Glomerular endothelial cell (primary cell): ENCODE measurements at places on chromosomes 5 and 9. TPM values are rescaled to one million over a fixed set of nuclear protein-coding genes. Genes with fewer than 3 reads are reported as not detected.

The PCDHA3 gene
- 0.05 and 0.35 TPM in 2 replicates for total RNA-seq

DNA sequence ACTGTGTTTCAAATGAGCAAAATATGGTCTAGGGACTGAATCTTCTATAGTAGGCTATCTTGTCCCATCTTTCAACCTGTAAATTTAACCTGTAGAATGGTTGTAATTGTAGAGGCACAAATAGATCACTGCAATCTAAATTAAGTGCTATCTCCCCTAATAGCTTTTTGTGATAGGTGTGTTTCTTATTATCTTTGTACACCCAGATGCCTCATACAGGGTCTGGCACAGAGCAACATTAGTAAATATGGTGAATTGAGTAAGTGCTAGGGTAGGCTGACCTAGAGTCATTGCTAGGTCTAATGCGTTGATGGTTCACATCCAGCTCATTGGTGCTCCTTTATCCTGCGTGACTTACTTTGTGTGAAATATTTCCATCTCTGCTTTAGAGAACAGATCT, 100.6 kb downstream of the PBX3 start:
- DNase-seq = no peak

The GABBR2 gene
- total RNA-seq = 1.0 and 3.3 TPM in 2 replicates

- no peak for DNase-seq
These were observed 229.0 kb downstream of the TSSK1B start for GRCh38 chr5:113205807-113206206.

- DNase-seq = no peak
These were observed 392.0 kb downstream of the TMEM161B start for GRCh38 chr5:87876616-87877015.

The FRMD3 gene
- total RNA-seq = 6.1 TPM in 2 replicates

DNA sequence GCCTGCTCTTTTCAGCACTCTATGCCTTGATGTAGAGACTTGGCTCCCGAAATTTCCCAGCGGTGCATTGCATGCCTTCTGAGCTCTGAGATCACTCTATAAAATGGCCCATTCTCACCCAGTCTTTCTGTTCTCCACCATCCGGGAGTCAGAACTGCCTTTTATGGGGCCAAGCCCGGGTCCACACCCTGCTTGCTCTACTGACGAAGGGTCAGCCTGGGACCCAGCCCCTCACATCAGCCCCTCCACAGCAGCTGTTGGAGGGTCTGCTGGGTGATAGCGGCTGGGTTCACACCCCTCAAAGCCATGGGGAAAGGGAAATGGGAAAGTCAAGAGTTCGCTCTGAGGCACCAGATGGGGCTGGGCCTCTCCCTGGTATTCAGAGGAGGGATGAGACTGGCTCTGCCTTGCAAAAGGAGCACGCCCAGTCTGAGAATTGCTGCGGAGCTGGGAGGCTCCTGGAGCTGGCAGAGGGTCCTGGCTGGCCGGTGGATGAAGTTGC, 66.0 kb upstream of the ORM1 start:
- DNase-seq = no peak

DNA sequence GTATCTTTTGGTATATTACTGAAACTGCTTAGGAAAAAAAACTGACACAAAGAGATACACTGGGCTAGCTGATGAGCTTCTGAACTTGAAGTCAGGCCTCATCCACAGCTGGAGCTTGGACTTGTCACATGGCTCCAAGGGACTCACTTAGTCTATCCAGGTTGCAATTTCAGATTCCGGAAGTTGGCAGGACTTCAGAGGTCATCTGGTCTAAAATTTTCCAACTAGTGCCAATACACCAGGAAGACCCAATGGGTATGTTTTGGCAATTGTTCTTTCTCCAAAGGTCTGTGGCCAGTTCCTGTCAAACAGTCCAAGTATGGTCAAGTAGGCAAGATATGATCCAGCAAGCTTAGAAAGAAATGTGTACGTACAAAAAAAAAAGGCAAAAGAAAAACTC, 36.7 kb downstream of the MRPS27 start:
- no peak for DNase-seq

GRCh38 chr5:68862560-68862959, 231.3 kb upstream of the SLC30A5 start:
- DNase-seq = no peak

- no peak for DNase-seq
These were observed 2195.7 kb upstream of the C9orf72 start for GRCh38 chr9:29769019-29769418.

DNA sequence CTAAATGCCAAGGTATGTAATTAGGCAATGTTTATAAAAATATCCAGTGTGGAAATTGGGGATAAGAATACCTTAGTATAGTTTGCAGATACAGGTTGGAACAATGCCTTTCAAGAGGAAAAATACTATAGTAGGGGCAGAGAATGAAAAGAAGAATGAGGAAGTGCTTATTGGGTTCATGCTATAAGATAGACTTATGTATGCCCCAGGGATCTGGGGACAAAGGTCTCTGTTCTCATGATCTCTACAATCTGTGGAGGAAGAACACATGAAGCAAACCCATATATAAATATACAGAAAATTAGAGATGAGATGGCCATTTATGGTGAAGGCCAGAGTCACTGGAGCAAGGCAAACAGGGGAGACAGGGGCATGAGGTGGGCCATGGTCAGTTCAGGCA, 106.5 kb upstream of the DAB2 start:
- no peak for DNase-seq

DNA sequence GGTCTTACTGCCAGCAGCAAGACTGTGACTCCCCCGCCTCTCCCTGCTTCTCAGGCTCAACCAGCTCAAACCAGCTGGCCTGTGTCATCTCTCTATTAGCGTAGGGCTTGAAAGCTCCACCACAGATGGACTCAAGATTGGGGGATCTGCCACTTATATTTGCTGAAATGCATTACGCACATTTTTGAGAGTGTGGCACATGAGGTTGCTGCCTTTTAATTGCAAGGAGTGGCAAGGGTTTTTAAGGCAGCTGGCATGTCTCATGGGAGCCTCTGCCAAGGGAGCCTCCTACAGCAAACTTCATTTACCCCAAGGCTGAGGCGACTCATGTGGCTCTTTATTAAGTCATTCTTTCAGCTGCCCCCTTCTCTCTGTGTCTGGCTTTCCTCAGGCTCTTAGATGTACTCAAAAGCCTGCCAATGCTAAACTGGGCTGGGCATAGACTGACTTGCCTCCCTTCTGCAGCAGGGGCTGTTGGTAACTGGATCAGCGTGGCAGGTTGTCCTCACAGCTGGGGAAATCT, 219.3 kb downstream of the SMARCA2 start:
- DNase-seq = no peak

The CBY3 gene
- 3.0 TPM in 1 of 2 replicates, not detected in the other for total RNA-seq

- no peak for DNase-seq
These were observed 363.5 kb downstream of the CDH9 start for GRCh38 chr5:26674846-26675245.

The CARD6 gene
- 16.6 and 24.4 TPM in 2 replicates for total RNA-seq

DNA sequence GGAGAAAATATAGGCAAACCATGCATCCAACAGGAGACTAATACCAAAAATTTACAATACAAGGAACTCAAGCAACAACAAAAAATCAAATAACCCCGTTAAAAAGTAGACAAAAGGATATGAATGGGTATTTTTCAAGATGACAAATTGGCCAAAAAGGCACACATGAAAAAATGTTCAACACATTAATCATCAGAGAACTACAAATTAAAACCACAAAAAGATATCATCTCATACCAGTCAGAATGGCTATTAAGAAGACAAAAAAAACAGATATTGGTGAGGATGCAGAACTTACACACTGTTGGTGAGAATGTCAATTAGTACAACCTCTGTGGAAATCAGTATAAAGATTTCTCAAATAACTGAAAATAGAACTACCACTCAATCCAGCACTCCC, 35.0 kb downstream of the TEX10 start:
- DNase-seq = no peak

The HEMGN gene
- not detected in 2 replicates for total RNA-seq

DNA sequence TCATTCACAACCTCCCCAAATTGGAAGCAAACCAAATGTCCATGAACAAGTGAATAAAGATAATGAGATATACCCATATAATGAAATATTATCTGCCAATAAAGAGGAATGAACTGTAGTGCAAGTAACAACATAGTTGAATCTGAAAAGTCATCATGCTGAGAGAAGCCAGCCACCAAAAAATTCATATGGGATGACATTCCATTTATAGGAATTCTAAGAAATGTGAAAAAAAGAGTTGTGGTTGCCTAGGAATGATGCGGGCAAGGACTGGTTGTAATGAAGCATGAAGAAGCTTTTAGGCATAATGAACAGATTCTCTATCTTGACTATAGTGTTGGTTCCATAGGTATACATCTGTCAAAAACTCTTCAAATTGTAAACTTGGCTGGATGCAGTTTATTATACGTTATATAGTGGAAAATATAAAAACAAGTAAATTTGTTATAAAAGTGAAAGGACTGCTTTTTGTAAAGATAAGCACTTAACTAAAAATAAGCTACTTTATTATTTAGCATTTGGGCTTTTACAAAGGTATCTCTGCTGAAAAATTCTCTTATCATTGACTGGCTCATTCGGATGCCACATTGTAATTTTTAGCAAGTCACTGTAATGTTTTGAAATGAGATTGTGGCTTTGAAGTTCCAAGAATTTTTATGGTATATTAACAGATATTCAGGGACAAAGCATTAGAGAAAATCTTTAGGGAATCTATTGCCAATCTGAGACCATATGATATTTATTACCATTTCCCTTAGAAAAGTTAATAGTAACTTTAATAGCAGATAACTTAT, 21.2 kb upstream of the TTC23L start:
- no peak for DNase-seq

The PLAC8L1 gene
- not detected in 2 replicates for total RNA-seq

The SGTB gene
- total RNA-seq = 9.0 and 12.7 TPM in 2 replicates

- DNase-seq = no peak
These were observed 142.3 kb downstream of the DMRTA1 start for GRCh38 chr9:22588918-22589317.
